CD4-positive, alpha-beta memory T cell (primary cell): ENCODE measurements at places on chromosomes 7 and 10. TPM values are rescaled to one million over a fixed set of nuclear protein-coding genes. Genes with fewer than 3 reads are reported as not detected.

- peaks cover 2% of the 10 kb centered on the region for H3K36me3 ChIP-seq
- no peak for DNase-seq
- H3K27me3 ChIP-seq, result no peaks in the 10 kb centered on the region
- H3K4me3 ChIP-seq, result no peak overlapping the region
- H3K27ac ChIP-seq, result no peak overlapping the region
- peaks cover 78% of the 10 kb centered on the region for H3K4me1 ChIP-seq
These were observed 60.5 kb downstream of the HK1 start for GRCh38 chr10:69338547-69339450.

DNA sequence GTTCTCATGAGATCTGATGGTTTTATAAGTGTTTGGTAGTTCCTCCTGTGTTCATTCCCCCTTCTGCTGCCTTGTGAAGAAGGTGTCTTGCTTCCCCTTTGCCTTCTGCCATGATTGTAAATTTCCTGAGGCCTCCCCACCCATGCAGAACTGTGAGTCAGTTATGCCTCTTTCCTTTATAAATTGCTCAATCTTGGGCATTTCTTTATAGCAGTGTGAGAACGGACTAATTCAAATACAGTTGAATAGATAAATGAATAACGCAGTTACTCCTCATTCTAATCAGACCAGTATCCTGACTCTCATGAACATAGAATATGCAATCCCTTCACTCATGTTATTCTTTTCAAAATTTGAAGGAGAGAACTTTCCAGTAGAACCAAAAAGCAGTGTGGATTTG is 375.0 kb upstream of the FZD8 start:
- no peak for DNase-seq
- no peak overlapping the region for H3K4me3 ChIP-seq
- H3K27ac ChIP-seq, result no peak overlapping the region
- no peaks in the 10 kb centered on the region for H3K4me1 ChIP-seq
- no peaks in the 10 kb centered on the region for H3K36me3 ChIP-seq
- no peaks in the 10 kb centered on the region for H3K27me3 ChIP-seq

GRCh38 chr7:121235201-121235600 is 93.6 kb upstream of the WNT16 start:
- DNase-seq, result no peak
- no peaks in the 10 kb centered on the region for H3K27me3 ChIP-seq
- no peak overlapping the region for H3K27ac ChIP-seq

DNA sequence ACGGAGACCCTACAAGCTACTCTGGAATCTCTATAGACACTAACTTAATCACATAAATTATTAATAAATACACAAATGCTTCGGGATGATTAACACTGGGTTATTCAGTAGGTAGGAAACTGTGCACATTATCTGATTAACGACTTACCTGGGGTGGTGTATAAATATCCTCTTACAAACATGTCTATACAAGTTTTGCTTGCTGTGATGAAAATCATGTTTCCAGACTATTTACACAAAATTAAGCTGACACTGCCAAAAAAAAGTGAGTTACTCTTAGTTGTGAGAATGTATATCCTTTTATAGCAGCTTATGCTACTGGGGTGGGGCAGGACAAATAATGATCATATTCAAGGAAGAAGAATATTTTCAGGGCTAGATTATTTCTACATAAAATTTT is 314.6 kb downstream of the C7orf25 start:
- H3K27me3 ChIP-seq, result no peaks in the 10 kb centered on the region
- H3K27ac ChIP-seq, result no peak overlapping the region
- no peak overlapping the region for H3K4me3 ChIP-seq
- no peaks in the 10 kb centered on the region for H3K4me1 ChIP-seq
- no peak for DNase-seq

DNA sequence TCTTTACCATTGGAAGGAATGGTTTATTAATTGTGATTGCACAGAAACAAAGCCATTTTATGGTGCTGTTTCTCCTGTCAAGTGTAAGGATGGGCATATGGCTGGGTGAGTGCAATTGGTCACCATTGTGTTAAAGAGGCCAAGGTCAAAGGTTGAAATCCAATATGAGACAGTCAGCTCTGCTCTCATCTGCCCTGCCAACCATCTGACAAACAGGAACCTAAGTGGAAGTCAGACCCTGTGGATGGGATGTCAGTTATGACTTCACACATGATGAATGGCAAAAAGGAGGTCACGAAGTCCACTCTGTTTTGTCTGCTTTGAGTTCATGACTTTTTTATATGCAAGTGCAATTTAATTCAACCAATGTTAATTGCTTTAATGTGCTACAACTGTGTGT is 172.7 kb upstream of the TMEM229A start:
- H3K4me1 ChIP-seq, result no peaks in the 10 kb centered on the region
- H3K4me3 ChIP-seq, result no peak overlapping the region
- no peak for DNase-seq

GRCh38 chr10:6907877-6908530 is 327.9 kb upstream of the PRKCQ start:
- H3K4me1 ChIP-seq, result peaks cover 11% of the 10 kb centered on the region
- H3K4me3 ChIP-seq, result no peak overlapping the region
- DNase-seq, result no peak
- H3K27me3 ChIP-seq, result no peaks in the 10 kb centered on the region

DNA sequence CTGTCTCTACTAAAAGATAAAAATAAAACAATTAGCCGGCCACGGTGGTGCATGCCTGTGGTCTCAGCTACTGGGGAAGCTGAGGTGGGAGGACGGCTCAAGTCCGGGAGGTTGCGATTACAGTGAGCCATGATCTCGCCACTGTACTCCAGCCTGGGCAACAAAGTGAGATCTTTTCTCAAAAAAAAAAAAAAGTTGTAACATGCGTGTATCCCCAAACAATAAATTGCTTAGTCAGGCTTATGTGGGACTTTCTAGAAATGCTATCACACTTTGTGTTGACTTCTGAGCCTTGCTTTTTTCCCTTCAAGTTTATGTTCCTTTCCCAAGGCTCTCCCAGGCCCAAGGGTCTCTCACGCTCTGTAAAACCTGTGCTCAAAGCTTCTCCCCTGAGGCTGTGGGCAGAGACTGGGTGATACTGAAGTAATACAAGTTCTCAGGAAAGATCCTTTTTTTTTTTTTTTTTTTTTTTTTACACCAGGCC is 88.0 kb upstream of the TNS3 start:
- H3K4me3 ChIP-seq, result no peak overlapping the region
- no peaks in the 10 kb centered on the region for H3K4me1 ChIP-seq
- H3K36me3 ChIP-seq, result no peaks in the 10 kb centered on the region
- H3K27me3 ChIP-seq, result no peaks in the 10 kb centered on the region
- no peak overlapping the region for H3K27ac ChIP-seq
- DNase-seq, result no peak

GRCh38 chr7:35694161-35694783 is 663 bp downstream of the HERPUD2 start:
- peaks cover 40% of the 10 kb centered on the region for H3K4me1 ChIP-seq
- H3K27ac ChIP-seq, result peak overlapping the region; percentile 93
- no peaks in the 10 kb centered on the region for H3K36me3 ChIP-seq
- no peaks in the 10 kb centered on the region for H3K27me3 ChIP-seq
- DNase-seq, result peak; percentile 39

- H3K4me3 ChIP-seq, result no peak overlapping the region
- H3K27me3 ChIP-seq, result no peaks in the 10 kb centered on the region
- H3K4me1 ChIP-seq, result peaks cover 23% of the 10 kb centered on the region
- H3K27ac ChIP-seq, result no peak overlapping the region
These were observed 37.0 kb downstream of the PPP2R2D start for GRCh38 chr10:131937836-131938235.

DNA sequence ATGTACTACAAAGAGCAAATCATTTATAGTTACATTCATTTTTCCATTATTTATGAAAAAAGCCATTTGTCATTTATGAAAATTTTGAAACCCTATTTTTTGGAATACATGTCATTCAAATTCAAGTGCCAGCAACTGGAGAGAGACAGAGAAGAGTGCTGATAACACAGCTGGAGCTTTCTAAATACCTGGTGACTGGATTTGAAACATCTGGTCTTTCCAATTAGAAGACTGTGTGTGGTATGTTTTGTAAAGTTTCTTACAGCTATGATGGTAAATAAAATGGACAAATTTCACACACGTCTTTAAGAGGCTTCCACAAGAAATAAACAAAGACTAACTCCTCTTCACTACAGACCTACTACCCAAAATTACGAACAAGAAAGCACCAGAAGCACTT is 56.8 kb downstream of the CHCHD3 start:
- H3K4me1 ChIP-seq, result peaks cover 7% of the 10 kb centered on the region
- H3K4me3 ChIP-seq, result no peak overlapping the region
- H3K27me3 ChIP-seq, result no peaks in the 10 kb centered on the region
- H3K27ac ChIP-seq, result no peak overlapping the region

DNA sequence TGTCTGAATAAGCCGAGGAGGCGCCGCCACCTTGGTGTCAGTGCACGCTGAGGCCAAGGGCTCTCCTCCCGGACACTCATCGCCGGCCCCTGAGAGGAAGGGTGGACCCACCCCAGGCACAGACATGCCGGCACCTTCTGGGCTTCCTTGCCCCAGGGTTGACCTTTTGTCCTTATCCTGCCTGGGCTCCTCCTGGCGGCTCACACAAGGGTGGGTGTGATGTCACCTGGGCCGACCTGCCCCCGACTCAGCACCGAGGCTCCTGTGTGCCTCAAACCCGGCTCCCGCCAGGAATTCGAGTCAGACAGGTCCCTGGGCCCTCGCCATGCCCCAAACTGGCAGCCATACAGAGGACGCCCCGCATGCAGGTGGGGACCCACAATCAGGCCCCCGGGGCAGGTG is 17.7 kb upstream of the CFAP46 start:
- H3K36me3 ChIP-seq, result no peaks in the 10 kb centered on the region
- no peak overlapping the region for H3K27ac ChIP-seq
- H3K4me3 ChIP-seq, result no peak overlapping the region

DNA sequence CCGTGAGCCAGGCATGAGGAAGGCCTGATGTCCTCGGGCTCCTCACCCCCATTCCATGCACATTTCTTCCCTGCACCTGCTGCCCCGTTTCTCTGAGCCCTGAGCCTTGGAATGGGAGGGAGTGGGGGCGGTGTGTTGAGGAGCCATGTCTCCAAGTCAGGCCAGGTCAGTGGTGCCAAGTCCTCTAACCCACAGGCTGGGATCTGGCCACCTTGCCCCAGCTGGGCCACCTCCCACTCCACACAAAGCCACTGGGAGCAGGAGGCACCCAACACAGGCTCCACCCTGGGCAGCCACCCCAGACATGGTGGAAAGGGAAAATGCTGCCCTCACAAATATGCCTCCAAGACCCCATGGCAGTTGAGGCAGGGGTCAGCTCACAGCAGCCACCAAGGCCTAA is 27.7 kb downstream of the ZCCHC24 start:
- H3K27me3 ChIP-seq, result no peaks in the 10 kb centered on the region
- H3K36me3 ChIP-seq, result no peaks in the 10 kb centered on the region
- no peak overlapping the region for H3K4me3 ChIP-seq
- DNase-seq, result no peak
- no peak overlapping the region for H3K27ac ChIP-seq

DNA sequence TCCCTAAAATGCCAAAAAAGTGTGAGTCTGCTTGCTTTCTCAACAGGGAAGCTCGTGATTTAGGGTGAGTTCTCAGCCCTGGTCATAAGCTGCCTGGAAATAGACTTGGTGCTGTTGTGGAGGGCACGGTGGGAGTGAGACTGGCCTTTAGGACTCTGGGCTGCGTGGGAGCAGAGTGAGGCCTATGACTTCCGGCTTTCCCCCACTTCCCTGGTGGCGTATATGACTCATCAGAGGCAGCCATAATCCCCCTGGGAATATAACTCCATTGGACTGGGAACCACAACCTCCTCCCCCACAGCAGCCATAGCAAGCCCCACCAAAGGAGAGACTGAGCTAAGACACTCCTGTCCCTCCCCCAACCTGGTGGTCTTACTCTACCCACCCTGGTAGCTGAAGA is 95.0 kb downstream of the PON1 start:
- no peaks in the 10 kb centered on the region for H3K4me1 ChIP-seq
- no peak overlapping the region for H3K27ac ChIP-seq
- DNase-seq, result no peak
- H3K36me3 ChIP-seq, result no peaks in the 10 kb centered on the region
- no peaks in the 10 kb centered on the region for H3K27me3 ChIP-seq

GRCh38 chr7:114439581-114439980 is 25.0 kb downstream of the FOXP2 start:
- H3K36me3 ChIP-seq, result no peaks in the 10 kb centered on the region
- no peaks in the 10 kb centered on the region for H3K4me1 ChIP-seq
- no peak overlapping the region for H3K4me3 ChIP-seq

DNA sequence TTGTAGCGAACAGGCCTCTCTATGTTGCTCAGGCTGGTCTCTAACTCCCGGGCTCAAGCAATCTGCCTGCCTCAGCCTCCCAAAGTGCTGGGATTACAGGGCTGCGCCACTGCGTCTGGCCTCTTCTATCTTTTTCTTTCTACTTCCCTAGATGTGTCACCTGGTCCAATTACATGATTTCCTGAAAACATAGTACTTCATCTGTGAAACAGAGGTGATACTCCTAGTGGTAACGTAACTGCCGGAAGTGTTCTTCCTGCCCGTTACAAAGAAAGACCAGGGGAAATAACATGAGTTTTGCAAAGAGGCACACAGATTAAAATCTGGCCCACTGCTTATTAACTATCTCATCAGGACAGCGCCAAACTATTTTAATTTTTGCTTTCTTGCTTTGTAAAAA is 18.4 kb upstream of the HGF start:
- no peaks in the 10 kb centered on the region for H3K36me3 ChIP-seq
- no peak overlapping the region for H3K27ac ChIP-seq
- no peaks in the 10 kb centered on the region for H3K4me1 ChIP-seq
- no peaks in the 10 kb centered on the region for H3K27me3 ChIP-seq

DNA sequence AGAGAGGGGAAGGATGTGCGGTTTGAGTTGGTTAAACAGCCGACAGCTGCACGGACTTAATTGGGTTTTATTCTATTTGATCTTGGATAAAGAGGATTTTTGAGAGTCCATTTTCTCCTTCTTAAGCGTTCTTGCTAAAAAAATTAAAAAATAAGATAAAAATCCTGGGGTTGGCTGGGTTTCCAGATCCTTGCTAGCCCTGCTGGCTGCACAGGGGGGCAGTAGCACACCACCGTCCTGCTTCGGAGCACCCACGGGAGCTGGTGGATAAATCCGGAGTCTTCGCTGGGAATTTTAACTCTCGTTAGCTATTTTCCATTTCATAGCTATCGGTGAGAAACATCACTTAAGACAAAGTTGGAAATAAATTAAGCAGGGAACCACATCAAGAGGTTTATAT is 792.0 kb downstream of the TYW1 start:
- H3K36me3 ChIP-seq, result no peaks in the 10 kb centered on the region
- DNase-seq, result no peak

DNA sequence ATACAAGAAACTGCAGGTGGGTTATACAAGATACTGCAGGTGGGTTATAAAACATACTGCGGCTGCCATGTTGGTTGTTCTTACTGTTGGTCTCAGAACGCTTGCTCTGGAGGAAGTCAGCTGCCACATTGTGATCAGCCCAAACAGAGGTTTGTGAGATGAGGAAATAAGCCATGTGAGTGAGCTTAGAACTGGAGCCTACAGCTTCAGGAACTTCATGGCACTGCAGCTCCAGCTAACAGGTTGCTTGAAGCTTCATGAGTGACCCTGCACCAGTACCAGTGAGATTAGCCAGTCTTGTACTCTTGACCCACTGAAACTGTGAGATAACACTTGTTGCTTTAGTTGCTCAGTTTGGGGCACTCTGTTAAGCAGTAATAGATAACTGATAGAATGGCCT is 74.5 kb upstream of the PRKCQ start:
- H3K4me1 ChIP-seq, result no peaks in the 10 kb centered on the region
- DNase-seq, result no peak
- no peaks in the 10 kb centered on the region for H3K36me3 ChIP-seq
- H3K27me3 ChIP-seq, result no peaks in the 10 kb centered on the region
- H3K27ac ChIP-seq, result no peak overlapping the region

Gene MTG1
- total RNA-seq, result 64.8 TPM

Gene SAMD8
- total RNA-seq, result 20.6 TPM

Gene SLC16A12
- total RNA-seq, result not detected

Gene ARL5B
- 13.1 TPM for total RNA-seq

Gene CCL24
- not detected for total RNA-seq

Gene NUPR2
- total RNA-seq, result 1.2 TPM

Gene NME8
- not detected for total RNA-seq

Gene EPHA1
- 30.7 TPM for total RNA-seq

Gene FRAT1
- total RNA-seq, result 21.8 TPM

Gene TMEM176A
- 2.6 TPM for total RNA-seq

Gene AKR1C4
- total RNA-seq, result not detected
